ENCODE measurements at places on chromosomes 4 and X. TPM values are rescaled to one million over a fixed set of nuclear protein-coding genes. Genes with fewer than 3 reads are reported as not detected.

The MEPE gene
- total RNA-seq, result not detected

The RTL9 gene
- 0.39 TPM for total RNA-seq

The TXK gene
- 1.3 TPM for total RNA-seq

The SLC10A6 gene
- not detected for total RNA-seq

The TLR8 gene
- not detected for total RNA-seq

The F8A3 gene
- total RNA-seq, result 4.0 TPM

The AFF2 gene
- total RNA-seq, result 12.6 TPM

The PNMA6F gene
- total RNA-seq, result not detected

The TLR1 gene
- 0.36 TPM for total RNA-seq

All from type B pancreatic cell (in vitro differentiated cells).